Stomach (tissue), 19 donors: ENCODE measurements at places on chromosomes 12 and 14. TPM values are rescaled to one million over a fixed set of nuclear protein-coding genes. Genes with fewer than 3 reads are reported as not detected.

DNA sequence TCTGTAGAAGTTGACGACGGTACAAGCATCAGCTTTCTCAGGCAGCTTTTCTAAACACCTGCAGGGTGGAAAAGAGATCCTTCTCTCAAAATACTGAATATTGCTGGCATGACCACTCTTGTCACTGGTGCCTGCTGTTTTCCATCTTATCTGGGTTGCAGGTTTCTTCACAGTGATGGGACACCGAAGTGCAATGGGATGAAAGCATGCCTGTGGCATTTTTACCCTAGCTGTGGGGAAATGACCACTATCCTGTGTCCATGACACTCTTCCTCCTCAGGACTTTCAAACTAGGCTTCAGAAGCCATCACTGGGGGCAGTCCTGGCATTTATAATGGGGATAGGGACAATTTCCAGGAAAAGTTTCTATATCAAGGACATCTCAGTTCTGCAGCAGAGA lies 98.5 kb downstream of the ETV6 start:
- no peaks in the 10 kb centered on the region for H3K27me3 ChIP-seq
- no peaks in the 10 kb centered on the region for H3K36me3 ChIP-seq
- H3K27ac ChIP-seq = no peak overlapping the region
- no peak for DNase-seq
- no peak overlapping the region for H3K4me3 ChIP-seq
- H3K4me1 ChIP-seq = peaks cover 54% of the 10 kb centered on the region

GRCh38 chr12:7001921-7002591 lies 16.2 kb downstream of the LPCAT3 start:
- no peaks in the 10 kb centered on the region for H3K27me3 ChIP-seq
- peaks cover 29% of the 10 kb centered on the region for H3K36me3 ChIP-seq
- DNase-seq = no peak
- no peaks in the 10 kb centered on the region for H3K4me1 ChIP-seq
- H3K27ac ChIP-seq = no peak overlapping the region

DPF3 gene
- polyA plus RNA-seq = 0.81 TPM

- no peaks in the 10 kb centered on the region for H3K27me3 ChIP-seq
- H3K4me1 ChIP-seq = peaks cover 17% of the 10 kb centered on the region
- no peak overlapping the region for H3K27ac ChIP-seq
- no peak for DNase-seq
- peak overlapping the region; percentile 38 for H3K4me3 ChIP-seq
Measured at GRCh38 chr12:130776857-130777339, 60.8 kb upstream of the RIMBP2 start.

- H3K4me1 ChIP-seq = no peaks in the 10 kb centered on the region
- no peak overlapping the region for H3K27ac ChIP-seq
- H3K36me3 ChIP-seq = no peaks in the 10 kb centered on the region
- DNase-seq = no peak
- H3K27me3 ChIP-seq = no peaks in the 10 kb centered on the region
- H3K4me3 ChIP-seq = no peak overlapping the region
Measured at GRCh38 chr14:70836946-70837345, 27.6 kb upstream of the MAP3K9 start.

- no peaks in the 10 kb centered on the region for H3K36me3 ChIP-seq
- no peaks in the 10 kb centered on the region for H3K4me1 ChIP-seq
- DNase-seq = no peak
- H3K27me3 ChIP-seq = no peaks in the 10 kb centered on the region
- no peak overlapping the region for H3K4me3 ChIP-seq
- H3K27ac ChIP-seq = no peak overlapping the region
Measured at GRCh38 chr12:9951026-9951675, 19.0 kb upstream of the CLEC2A start.

- H3K36me3 ChIP-seq = peaks cover 63% of the 10 kb centered on the region
- H3K4me1 ChIP-seq = peaks cover 52% of the 10 kb centered on the region
- H3K27me3 ChIP-seq = no peaks in the 10 kb centered on the region
Measured at GRCh38 chr12:112018571-112019237, 5.5 kb downstream of the ERP29 start.
